ENCODE measurements at places on chromosomes 3 and 15.
A peak's percentile ranks its signal among the peaks of the same experiment; 100 is the strongest.

DNA sequence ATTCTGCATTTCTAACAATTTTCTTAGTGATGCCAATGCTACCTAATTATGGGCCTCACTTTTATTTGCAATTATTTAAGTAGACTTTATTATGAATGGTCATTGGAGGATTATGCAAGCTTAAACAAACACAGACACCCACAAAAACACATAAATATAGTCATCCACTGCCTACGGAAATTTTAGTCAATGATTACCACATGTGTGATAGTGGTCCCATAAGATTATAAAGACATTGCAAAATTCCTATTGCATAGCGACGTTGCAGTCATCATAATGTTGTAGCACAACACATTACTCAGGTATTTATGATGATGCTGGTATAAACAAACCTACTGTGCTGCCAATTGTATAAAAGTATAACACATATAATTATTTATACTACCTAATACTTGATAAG, 247.8 kb upstream of the ALCAM start:
- no peak for DNase-seq

GRCh38 chr3:12750223-12750622, 8.8 kb downstream of the TMEM40 start:
- no peak for DNase-seq

GRCh38 chr3:183591881-183592521, 36.5 kb upstream of the KLHL6 start:
- DNase-seq, result no peak

DNA sequence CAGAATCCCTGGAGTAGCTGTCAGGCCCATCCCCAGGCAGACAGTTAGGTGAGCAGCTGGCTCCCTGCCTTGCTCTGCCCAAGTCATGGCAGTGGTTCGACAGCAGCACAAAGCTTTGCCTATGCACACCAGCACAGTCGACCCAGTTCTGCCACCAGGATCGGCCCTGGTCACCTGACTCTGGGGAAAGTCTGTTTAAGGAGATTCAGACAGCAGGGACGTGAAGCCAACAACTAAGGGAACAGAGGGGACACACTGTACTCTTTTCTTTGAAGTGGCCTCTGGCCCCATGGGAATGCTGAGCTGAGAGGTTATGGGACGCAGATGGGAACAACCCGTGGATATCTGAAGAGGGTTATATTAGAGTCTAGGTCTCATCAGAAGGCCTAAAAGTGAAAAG, 134.8 kb downstream of the CHDH start:
- no peak for DNase-seq

- DNase-seq, result no peak
Observed at GRCh38 chr3:108130701-108131474, 40.1 kb upstream of the CD47 start.

DNA sequence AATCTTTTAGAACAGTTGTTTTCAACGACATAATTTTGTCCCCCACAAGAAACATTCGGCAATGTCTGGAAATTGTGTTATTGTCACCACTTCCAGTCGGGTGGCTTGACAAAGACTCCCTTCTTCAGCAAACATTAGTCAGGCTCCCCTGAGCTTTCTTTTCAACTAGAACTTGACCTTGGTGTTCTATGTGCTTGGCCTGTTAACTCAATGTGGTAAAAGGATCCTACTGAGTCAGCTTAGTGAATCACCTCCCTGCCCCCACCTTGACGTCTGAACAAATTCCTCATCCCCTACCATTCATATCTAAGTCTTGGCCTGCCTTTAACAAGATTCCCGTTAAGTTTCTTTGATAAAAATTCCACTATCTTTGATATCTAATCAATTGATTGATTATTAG, 465.0 kb upstream of the ROBO1 start:
- no peak for DNase-seq

GRCh38 chr15:80669663-80670273, 25.3 kb upstream of the ABHD17C start:
- DNase-seq, result no peak

DNA sequence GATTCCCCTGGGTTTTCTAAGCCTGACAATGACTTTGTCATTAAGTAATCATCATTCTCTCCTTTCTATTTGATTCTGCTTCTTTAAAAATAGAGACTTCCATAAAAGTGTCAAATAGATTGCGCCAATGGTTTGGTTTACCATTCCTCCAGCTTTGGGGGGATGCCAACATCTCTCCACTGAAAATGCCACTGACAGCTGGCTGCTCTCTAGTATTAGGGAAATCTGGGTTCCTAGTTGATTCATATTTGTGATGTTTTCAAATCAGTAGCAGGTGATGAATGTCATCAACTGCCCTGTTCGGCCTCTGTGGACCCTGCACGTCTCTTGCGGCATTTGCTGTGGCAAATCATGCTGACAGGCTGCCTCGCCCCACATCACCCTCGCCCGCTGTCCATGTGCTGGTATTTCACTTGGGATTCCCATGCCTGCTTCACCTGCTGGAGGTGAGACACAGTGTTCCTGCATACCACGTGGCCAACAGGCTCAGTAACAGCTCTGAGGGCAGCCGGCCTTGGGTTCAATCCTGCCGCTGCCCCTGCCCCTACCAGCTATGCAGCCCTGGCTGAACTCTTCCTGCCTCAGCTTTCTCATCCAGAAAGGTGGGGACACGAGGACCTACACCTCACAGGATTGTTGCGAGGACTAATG, 28.1 kb downstream of the ZXDC start:
- DNase-seq, result no peak

DNA sequence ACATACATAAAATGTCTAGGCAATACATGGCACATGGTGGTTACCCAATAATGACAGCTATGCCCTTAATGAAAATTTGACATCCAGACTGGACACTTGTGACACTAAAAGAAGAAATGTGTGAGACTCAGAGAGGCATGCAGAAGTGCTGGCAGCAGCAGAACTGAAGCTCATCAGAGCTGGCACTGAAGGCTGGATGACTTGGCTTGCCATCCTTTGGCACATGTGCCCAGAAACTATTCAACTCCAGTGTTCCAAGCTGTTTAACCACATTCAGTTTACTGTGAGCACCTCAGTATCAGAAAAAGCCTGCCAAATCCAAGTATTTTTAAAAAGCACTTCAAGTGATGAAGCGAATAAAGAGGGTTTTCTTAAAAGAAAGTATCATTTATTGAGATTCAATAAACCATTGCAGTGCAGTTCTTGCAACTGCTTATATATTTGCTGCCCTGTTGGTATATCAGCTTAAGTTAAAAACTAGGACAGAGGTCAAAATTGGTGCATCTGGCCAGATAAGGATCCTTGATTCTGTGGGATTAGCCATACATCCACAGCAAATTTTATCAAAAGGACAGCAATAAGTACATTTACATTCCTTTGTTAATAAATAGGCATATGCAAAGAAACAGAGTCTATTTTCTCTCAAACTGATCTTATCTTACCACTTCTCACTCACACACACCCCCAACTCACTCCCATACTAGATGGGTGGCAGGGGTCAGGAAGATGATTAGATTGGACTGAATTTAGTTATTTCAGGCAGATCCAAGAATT, 15.8 kb downstream of the IGSF11 start:
- no peak for DNase-seq

GRCh38 chr15:29986946-29987345, 95.8 kb upstream of the GOLGA8J start:
- no peak for DNase-seq

DNA sequence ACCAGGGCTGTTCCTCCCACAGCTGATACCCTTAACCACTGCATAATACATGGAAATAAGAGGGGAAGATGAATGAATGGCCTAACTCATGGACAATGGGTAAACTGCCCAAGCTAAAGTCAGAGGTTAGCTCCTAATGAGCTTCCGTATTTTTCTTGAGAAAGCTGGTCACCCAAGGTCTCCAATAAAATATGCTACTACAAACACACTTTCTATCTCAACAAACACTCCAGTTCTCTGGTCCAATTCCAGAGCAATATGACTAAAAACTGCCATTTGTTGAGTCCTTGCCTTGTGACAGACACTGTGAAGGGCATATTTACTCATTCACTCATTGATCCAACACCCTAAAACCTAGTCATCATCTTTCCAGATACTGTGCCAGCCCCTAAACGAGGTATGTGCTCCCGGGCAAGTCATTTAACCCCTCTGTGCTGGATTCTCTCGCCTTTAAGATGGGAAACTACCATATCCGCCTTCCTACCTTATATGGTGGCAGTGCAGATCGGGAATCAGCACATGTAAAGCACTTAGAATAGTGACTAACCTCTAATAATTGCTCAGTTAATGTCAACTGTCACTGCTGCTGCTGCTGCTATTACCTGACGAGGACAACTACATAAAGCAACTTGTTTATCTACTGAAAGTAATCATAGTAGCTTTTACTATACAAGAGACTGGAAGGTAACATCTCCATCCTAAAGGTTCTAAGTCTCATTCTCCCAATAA, 89.1 kb downstream of the XXYLT1 start:
- no peak for DNase-seq

GRCh38 chr3:137217733-137218132, 259.9 kb downstream of the IL20RB start:
- no peak for DNase-seq

- DNase-seq, result no peak
Observed at GRCh38 chr15:96213045-96213444, 117.5 kb upstream of the NR2F2 start.

- no peak for DNase-seq
Observed at GRCh38 chr15:39502611-39503195, 78.2 kb upstream of the THBS1 start.

GRCh38 chr3:135809021-135809634, 156.4 kb upstream of the PPP2R3A start:
- no peak for DNase-seq

DNA sequence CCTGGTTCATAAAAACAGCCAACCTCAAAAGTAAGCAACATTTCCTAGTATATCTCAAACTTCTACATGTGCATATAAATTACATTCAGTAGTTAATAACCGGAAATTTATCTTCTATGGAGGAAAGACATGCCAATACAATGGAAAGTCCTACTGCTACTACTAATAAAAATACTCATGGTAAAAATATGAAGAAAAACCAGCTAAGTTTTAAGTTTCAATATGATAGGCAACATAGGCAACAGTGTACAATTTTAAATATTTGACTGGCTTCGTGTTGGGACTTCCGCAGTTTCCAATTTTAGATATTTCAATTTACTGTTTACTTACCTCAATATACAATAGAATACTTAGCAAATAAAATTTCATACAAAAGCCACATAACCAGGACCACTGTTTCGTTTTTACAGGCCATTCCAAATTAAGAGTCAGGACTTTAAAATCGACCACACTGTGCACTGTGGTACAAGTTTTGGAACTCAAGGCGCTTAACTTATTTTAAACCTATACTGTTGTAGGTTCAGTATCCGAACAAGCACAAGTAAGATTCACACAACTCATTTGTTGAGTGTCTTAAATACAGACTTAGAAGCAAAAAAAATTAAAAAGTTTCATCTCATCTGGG, 2.9 kb downstream of the NAA50 start:
- peak; percentile 40 for DNase-seq

- no peak for DNase-seq
Observed at GRCh38 chr15:54840621-54841398, 355.9 kb downstream of the RSL24D1 start.

GRCh38 chr15:69767191-69767590, 314.6 kb downstream of the RPLP1 start:
- DNase-seq, result no peak

DNA sequence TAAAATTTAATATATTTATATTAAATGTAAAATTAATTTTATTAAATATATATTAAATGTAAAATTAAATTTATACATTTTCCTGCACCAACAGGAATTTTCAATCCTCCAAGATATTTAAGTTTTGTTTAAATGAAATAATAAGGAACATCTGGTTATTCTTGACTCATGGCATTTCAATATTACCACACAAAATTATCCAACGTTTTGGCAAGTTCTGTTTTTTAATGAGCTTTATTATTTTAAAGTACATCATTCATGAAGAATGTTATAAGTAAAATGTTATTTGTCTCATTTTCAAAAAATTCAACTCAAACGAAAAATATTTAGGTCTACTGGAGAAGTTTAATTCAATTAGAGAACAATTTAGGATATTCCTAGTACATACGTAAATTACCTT, 811.4 kb downstream of the NAALADL2 start:
- no peak for DNase-seq

DNA sequence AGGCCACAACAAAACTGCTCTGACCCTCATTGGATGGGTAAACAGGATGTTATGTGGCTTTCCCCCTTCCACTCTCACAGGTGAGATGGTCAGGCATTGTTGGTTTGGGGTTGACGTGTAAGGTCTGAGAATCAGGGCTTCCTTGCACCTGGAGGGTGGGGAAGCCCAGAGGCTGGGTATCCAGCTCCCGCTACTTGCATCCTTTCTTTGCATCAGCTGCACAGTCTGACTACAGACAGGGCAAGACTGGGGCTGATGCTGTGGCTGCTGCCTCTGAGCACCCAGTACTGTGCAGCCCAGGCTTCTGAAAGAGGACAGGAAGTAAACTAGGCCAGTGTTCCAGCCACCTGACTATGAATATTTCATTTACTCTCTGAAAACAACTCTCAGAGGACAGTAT, 58.0 kb upstream of the ATP2B2 start:
- no peak for DNase-seq

- DNase-seq, result no peak
Observed at GRCh38 chr3:100030346-100030745, 84.0 kb downstream of the FILIP1L start.

- DNase-seq, result no peak
Observed at GRCh38 chr3:38274864-38275649, 7.0 kb upstream of the SLC22A14 start.

DNA sequence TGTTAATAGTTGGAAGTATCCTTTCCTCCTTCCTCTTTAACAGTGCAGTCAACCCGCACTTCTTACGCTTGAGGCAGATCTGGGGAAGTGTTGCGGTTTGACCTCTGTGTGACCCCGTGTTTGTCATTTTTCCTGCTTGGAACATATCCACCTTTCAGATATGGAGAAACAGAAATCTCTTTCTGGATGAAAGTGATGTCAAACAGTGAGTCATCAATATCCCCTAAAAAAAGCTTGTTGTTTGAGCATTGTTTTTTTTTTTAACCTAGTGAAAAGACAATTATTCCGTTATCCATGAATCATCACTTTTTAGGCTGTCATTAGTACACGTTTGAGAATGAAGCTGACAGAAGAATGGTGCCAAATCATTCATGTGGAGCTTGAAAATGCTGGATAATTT, 293.7 kb downstream of the ARPP21 start:
- DNase-seq, result no peak

DNA sequence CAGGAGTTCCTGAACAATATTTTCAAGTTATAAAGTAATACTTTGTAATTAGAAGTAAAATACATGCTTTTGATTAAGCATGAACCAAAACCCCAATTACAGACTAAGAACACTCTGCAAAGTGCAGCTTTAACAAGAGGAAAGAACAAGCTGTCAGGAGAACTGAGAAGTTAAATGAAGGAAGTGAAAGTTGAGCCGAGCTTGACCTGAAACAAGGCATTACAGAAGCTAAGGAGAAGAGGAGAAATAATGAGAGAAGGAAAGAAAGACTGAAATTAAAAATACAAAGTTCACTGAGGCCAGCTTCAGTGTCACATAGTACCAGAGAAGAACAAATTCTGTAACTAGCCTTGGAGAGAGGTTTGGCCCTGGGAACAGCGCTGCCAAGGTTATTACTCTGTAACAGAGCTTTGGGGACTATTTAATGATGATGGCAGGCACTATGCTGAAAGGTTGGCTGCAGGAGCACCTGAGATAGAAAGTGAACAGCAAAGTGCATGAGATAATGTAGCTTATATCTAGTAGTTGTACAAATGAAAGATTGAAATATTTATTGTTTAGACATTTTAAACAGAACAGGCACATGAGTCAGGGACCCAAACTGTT, 241.9 kb upstream of the PEX5L start:
- no peak for DNase-seq

- no peak for DNase-seq
Observed at GRCh38 chr3:193974191-193974652, 161.7 kb upstream of the HES1 start.
